ENCODE measurements at places on chromosomes 2 and 18. TPM values are rescaled to one million over a fixed set of nuclear protein-coding genes. Genes with fewer than 3 reads are reported as not detected.

GRCh38 chr2:100266126-100266525 lies 56.2 kb downstream of the LONRF2 start:
- DNase-seq: no peak
- no peaks in the 10 kb centered on the region for H3K36me3 ChIP-seq
- no peak overlapping the region for H3K27ac ChIP-seq
- no peaks in the 10 kb centered on the region for H3K4me1 ChIP-seq
- H3K4me3 ChIP-seq: no peak overlapping the region

- no peak for DNase-seq
- H3K4me3 ChIP-seq: no peak overlapping the region
- H3K27ac ChIP-seq: no peak overlapping the region
- H3K4me1 ChIP-seq: no peaks in the 10 kb centered on the region
- no peaks in the 10 kb centered on the region for H3K27me3 ChIP-seq
These were observed 72.0 kb downstream of the AGPS start for GRCh38 chr2:177464549-177464948.

DNA sequence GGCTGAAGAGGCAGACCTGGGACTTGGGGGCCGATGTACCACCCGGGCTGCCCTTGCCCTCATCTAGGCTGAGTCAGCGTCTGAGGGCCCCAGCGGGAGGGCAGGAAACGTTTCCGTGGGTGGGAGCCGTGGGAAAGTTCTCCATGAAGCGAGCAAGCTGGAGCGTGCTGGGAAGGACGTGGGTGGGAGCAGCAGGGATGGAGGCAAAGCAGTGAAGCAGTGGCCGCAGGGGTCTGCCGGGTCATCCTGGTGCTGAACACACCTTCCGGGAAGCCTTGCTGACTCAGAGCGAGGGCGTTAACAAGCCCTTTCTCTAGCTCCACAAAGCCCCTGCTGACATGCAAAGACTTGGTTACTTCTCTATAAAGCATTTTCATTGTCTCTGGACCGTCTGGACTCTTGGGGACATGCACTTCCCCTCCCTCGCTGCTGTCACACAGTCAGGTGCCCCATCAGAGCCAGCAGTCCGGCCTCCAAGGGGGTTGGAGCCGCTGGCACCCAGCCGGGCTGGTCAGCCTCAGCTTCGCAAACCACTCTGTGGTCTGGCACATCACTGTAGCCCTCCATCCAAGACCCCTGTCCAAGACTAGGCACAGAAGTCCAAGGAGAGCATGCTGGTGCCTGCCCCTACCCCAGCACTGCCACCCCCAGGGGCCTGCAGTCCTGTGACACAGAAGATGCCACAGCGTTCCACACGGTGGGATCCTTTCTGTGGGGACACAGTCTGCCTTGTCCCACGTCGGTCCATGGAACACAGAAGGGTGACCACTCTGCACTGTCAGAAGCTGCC lies 115.1 kb upstream of the GPC1 start:
- H3K36me3 ChIP-seq: no peaks in the 10 kb centered on the region
- H3K27me3 ChIP-seq: no peaks in the 10 kb centered on the region
- no peak overlapping the region for H3K27ac ChIP-seq

DNA sequence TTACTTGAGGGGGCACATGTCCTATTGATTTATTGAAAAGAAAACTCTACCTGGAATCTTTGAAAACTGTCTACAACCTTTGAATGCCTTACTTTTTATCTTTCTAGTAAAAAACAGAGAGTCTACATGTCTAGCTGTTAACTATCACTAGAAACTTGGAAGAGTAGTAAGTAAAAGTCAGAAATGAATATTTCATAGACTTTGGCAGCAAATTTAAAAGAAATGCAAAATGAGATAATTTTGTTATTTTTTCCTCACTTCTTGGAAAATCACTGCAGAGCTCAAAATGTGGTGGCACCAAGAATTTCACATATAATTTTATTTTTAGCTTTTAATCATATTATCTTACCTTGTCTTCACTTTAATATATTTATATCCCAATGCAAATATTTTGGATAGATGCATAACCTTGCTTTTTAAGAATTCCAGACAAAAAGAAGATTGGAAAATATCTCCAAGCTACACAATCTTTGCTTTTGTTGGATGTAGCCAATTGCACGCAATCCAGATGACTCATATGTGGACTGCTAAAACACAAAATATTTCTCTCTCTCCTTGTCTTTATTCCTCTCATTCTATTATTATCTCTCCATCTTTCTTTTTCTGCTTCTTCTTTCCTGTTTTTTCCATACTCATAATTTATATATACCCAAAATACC lies 92.2 kb upstream of the DSEL start:
- H3K27ac ChIP-seq: peak overlapping the region; percentile 56
- H3K4me1 ChIP-seq: peaks cover 9% of the 10 kb centered on the region
- no peaks in the 10 kb centered on the region for H3K27me3 ChIP-seq
- H3K36me3 ChIP-seq: no peaks in the 10 kb centered on the region
- no peak for DNase-seq
- no peak overlapping the region for H3K4me3 ChIP-seq

GRCh38 chr18:46148810-46149209 lies 44.6 kb downstream of the HAUS1 start:
- no peak overlapping the region for H3K27ac ChIP-seq
- H3K4me1 ChIP-seq: peaks cover 13% of the 10 kb centered on the region
- H3K27me3 ChIP-seq: no peaks in the 10 kb centered on the region
- no peaks in the 10 kb centered on the region for H3K36me3 ChIP-seq
- no peak overlapping the region for H3K4me3 ChIP-seq
- peak; percentile 70 for DNase-seq

GRCh38 chr2:218995972-218996711 lies 2.9 kb upstream of the CRYBA2 start:
- no peaks in the 10 kb centered on the region for H3K4me1 ChIP-seq
- peak overlapping the region; percentile 99 for H3K27ac ChIP-seq
- peak overlapping the region; percentile 61 for H3K4me3 ChIP-seq
- peak; percentile 96 for DNase-seq
- H3K36me3 ChIP-seq: no peaks in the 10 kb centered on the region

The EGR4 gene
- polyA plus RNA-seq: 0.02 TPM

The SCN9A gene
- 5.9 TPM for polyA plus RNA-seq

The PLGLB2 gene
- 1.2 TPM for polyA plus RNA-seq

Data from SK-N-SH (cell line).